ENCODE measurements at places on chromosomes 16 and 17.

DNA sequence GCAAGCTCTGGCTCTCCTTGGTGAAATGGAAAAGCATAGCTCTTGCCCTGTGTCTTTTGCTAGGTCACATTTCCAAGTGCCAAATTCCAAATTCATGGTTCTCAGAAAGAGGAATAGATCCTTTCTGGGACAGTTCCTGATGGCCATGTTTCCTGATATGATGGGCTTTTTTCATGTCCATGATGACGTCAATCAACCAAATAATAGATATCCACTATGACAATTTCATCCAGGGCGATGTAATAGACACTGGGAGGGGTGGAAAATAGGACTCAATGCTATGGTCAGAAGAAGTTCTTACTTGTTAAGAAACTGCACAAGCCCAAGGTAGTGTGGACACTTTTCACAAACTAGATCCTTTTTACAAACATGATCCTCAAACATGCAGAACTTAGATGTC is 549 bp upstream of the KRT33A start:
- no peak for DNase-seq

GRCh38 chr16:26491962-26492361 is 574.8 kb upstream of the C16orf82 start:
- no peak for DNase-seq

- DNase-seq: no peak
Observed at GRCh38 chr16:72291531-72291981, 119.6 kb upstream of the PMFBP1 start.

DNA sequence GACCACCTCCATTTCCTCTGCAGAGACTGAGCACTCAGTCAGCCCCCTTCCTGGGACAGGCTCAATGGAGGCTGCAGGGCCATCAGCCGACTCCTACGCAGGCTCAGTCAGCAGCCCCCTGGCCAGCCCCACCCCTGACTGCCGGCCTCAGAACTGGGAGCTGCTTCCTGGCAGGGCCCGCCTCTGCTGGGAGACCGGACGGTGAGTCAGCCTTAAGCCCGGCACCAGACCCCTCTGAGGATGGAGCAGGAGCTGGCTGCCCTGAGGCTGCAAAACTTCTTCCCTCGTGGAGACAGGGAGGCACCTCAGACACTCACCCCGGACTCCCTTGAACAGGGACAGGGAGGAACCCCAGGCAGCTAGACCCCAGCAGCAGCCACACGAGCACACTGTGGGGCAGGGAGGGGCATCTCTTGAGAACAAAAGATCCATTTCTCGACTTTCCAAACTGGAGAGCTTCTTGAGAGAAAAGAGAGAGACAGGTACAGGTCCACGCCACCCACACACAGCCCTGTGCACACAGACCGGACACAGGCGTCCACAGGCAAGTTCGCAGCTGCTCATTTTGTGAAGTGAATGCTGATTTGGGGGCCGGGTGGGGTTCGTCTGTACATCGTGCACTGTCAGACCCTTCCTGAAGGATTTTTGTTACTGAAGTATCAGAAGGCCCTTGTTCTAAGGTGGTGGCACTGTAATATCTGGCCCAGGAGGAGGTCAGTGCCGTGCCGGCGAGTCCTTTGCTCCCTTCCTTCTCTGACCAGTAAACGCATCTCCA is 1.3 kb upstream of the TUBB3 start:
- DNase-seq: no peak

GRCh38 chr16:58293449-58293848 is 1.4 kb downstream of the PRSS54 start:
- DNase-seq: no peak

DNA sequence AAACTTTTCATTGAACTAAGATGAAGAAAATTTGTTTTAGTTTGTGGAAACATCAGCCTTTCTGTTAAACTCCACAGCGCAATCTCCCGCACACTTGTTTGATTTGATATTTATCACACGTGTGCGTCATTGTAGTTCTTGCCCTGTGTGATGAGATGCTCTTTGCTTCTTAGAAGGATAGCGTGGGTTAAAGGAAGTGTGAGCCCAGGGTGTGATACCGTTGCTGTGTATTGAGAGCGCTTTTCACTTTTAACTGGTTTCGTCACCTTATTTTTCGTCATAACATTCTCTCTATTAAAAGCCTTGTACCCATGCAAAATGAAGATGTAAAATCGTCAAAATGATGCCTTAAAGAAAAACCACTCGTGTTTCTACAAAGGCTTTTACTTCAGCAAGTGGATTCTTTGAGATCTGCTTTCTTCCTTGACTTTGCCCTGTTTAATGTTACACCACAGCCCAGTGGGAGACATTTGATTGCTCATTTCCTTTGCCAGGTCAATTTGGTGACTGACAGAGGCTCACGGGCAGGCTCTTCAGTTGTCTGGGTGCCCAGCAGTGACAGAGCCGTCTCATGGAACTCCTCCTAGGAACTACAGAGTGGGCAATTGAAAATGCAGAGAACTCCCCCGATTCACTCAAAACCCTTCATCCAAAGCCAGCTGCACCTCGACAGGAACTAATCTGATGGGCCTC is 61.1 kb downstream of the RPA1 start:
- DNase-seq: no peak

GRCh38 chr16:78385086-78385805 is 285.8 kb downstream of the WWOX start:
- DNase-seq: no peak

DNA sequence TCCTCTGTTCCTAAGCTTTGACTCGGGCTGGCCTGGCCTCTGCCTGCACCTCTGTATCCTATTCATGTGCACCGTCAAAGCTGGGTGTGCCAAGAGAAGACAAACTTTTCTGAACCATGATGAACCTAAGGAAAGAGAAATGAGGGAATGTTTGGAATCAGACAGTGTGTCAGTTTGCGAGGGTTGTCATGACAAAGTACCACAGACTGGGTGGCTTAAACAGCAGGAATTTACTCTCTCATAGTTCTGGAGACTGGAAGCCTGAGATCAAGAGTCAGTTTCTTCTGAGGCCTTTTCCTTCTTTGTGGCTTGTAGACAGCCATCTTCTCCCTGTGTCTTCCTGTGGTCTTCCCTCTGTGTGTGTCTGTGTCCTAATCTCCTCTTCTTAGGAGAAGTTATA is 129.0 kb downstream of the KATNIP start:
- no peak for DNase-seq

DNA sequence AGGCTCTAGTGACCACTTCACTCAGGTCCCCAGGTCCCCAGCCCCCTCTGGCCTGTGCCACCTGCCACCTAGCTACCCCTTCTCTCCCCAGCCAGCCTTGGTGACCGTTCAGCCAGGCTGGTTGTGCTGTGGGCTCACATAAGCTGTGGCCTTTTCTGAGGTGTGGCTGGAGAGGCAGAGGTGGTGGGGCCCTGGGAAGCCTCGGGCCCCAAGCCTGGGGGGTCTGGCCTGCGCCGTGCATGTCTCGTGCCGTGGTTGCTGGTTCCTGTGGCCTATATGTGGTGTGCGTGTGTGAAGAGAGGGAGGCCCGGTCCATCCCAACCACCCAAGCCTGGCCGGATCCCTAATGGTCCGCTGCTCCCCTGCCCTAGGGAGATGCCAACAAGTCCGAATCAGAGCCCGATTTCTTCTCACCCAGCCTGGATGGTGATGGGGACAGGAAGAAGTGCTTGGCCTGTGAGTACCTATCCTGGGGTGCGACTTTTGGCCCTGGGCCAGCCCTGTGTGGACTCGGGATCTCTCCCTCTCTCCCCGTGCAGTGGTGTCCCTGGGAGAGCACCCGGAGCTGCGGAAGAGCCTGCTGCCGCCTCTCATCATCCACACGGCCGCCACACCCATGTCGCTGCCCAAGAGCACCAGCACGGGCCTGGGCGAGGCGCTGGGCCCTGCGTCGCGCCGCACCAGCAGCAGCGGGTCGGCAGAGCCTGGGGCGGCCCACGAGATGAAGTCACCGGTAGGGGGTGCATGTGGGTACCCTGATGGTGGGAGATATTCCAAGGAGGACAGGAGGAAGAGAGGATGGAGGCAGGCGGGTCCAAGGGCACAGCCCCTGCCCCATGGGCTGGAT is 35.9 kb downstream of the CACNA1G start:
- DNase-seq: no peak

- DNase-seq: no peak
Observed at GRCh38 chr17:39517224-39517623, 55.9 kb downstream of the CDK12 start.

DNA sequence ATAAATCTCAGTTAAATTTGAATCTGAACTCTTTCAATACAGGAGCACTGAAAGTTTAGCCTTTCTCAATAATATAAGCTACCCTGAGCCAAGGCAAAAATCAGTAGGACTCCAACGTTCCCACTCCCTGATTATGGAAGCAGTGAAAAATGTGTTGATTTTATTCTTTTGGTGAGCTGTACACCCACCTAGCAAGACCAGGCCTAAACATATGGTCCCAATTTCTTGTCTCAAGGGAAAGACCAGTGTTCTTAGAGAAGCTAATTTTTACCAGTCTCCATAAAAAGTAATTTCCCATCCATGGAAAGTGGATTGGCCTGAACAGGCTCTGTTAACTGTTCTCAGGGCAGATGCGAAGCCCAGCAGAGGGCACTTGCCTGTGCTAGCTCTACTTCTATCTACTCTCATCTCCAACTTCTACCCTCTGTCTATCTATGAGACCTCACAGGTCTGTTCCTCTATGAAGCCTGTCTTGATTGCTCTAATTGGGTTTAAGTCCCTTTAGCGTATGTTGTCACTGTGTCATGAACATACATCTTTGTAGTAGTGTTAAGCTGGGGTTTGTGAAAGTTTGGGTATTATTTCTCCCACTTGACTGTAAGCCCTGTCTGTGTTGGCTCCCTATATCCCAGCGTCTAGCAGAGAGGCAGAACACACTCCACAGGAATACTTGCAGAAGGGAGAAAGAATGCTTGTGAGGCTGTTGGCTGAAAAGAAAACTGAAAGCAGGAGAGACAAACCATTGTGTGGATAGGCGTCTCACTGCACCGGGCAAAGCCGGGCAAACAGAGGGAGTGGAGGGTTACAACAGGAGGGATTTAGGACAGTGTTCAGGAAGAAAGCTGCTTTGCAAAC is 167.1 kb upstream of the MAF start:
- no peak for DNase-seq

DNA sequence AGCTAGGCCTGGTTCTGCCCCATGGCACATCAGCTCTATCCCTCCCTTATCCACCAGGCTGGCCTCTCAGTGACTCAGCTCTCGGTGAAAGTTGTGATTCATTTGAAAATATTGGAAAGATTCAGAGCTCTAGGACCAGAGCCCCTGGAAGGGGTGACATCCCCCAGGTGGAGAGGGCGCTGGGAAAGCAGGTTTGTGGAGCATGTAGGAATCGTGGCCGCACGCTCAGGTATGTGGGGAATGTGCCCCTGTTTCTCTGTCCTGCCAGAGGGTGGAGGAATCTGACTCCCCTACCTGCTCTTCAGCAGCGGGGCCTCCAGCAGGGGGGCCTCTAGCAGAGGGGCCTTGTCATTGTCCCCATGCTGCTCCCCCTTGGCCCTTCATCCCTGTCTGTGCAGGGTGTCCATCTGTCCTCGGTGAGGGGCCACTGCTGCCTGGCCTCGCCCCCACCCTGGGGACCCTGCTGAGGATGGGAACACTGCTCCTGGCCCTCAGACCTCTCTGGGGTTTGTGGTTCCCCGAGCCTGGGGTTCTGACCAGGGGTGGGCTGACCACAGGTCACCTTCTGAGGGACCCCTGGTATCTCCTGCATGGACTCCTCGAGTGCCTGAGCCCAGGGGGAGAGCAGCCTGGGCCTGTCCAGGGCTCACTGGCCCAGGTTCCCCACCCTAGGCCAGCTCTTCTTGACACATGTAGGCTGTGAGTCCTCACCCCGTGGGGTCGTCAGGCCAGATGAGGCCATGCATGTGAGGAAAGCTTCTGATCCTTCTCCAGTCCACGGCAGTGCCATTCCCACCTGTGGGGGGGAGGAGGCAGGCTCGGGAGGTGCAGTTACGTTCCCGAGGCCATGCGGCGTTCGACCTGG is 47.5 kb downstream of the NT5M start:
- no peak for DNase-seq

DNA sequence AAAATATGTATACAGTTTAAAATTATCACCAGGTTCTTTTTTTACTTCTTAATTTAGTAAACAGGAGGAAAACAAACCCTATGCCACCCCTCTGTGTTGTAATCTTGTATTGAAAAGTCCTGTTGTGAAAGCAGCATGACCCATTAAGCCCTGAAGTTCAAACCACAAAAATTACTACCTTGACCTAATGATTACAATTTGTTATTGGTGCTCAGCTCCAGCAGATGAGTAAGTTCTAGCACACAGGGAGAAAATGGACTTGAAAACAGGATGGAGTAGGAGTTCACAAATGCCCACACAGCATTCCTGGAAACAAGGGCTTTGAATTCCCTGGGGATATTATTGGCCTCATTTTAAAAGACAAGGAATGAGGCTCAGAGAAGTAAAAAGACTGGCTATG is 505.8 kb upstream of the ERCC4 start:
- no peak for DNase-seq

DNA sequence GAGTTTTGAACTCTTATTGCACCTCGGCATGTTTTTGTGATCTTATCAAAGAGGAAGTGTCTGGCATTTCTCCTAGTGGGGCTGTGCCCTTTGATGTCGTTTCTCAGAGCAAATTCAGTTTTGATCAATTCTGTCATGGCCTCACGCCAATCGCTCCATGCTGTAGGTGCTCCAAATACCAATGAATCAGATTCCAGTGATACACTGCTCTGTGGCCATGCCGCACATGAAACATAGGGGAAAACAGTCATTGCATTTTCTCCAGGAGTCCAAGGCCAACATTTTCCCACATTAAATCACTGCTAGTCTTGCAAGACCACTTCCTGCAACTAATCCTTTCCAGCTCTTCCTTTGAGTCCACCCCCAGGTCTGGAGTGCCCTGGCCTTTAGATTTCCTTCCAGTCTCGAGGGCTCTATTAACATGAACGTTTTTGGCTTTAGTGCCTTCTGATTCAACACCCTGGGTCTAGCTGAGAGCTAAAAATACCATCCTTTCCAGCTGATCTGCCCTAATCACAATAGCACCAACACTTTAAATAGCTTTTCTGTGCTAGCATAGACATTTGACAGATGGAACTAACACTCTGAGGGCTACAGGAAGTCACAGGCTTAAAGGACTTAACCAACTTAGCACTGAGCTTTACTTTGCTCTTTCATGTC is 18.2 kb upstream of the RASL10B start:
- no peak for DNase-seq

- DNase-seq: no peak
Observed at GRCh38 chr17:67124450-67125148, 80.2 kb downstream of the CACNG1 start.

DNA sequence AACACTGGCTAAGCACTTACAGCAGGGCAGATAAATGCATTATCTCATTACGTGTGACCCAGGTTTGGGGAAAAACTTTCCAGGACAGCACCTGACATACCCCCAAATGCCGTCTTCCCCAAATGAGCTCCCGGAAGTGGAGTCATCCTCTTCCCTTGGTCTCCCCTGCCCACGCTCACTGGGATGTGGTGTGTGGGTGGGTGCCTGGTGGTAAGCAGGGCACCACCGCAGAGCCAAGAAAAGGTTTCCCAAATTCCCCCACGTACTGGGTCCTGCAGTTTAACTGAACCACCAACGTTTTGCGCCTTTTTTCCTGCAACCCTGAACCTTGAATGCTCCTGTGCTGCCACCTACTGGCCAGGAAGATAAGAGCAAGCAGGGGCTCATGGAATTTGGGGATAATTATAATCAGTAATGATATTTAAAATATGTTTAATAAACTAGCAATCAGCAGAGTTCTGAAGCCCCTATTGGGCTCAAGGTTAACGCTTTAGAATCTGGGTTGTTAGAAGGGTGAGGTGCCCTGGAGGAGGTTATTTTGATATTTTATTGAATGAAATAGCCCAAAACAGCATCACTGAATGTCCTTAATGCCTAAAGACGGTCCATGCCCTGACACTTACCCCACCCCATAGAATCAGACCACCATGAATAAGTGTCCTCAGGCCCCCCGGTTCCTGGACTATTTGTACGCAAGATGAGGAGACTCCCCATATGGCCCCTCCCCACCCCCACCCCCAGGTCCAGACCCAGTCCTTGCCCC is 8.0 kb downstream of the SPPL2C start:
- DNase-seq: peak; percentile 25

Data from stimulated activated CD8-positive, alpha-beta memory T cell treated with anti-CD3 and anti-CD28 coated beads, Interleukin-7, amount 100 ng/mL, for 48 hours (primary cell).